ENCODE measurements at places on chromosomes 1 and 21. TPM values are rescaled to one million over a fixed set of nuclear protein-coding genes. Genes with fewer than 3 reads are reported as not detected.

Gene CYP4Z1
- not detected for total RNA-seq

GRCh38 chr1:180501865-180502360 is 464 bp downstream of the ACBD6 start:
- H3K27me3 ChIP-seq, result peaks cover 4% of the 10 kb centered on the region
- H3K4me3 ChIP-seq, result peak overlapping the region; percentile 94
- H3K27ac ChIP-seq, result peak overlapping the region; percentile 94
- no peak for DNase-seq
- peaks cover 15% of the 10 kb centered on the region for H3K36me3 ChIP-seq

DNA sequence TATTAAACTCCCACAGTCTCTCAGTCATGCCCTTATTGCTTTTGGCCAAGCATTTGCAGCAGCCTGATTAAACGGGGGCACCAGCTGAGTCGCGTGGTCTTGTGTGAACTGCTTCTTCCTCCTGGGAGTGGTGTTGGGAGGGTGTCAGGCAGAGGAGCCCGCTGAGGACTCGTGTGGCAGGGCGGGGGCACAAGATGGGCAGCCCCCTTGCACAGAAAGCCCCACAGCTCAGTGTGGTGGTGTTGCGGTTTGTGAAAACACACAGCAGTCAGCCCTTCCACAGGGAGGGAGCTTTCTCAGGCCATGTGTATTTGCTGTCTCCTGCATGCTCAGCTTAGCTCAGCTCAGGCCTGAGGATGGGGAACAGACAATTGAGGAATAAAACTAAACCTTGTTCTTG is 22.4 kb downstream of the PEX14 start:
- no peak overlapping the region for H3K4me3 ChIP-seq
- peaks cover 56% of the 10 kb centered on the region for H3K4me1 ChIP-seq
- H3K36me3 ChIP-seq, result peaks cover 8% of the 10 kb centered on the region
- no peak for DNase-seq
- H3K27ac ChIP-seq, result no peak overlapping the region
- H3K27me3 ChIP-seq, result no peaks in the 10 kb centered on the region

GRCh38 chr21:41447356-41447755 is 21.3 kb downstream of the MX1 start:
- no peak for DNase-seq
- H3K4me1 ChIP-seq, result peaks cover 27% of the 10 kb centered on the region
- H3K4me3 ChIP-seq, result no peak overlapping the region
- no peak overlapping the region for H3K27ac ChIP-seq

DNA sequence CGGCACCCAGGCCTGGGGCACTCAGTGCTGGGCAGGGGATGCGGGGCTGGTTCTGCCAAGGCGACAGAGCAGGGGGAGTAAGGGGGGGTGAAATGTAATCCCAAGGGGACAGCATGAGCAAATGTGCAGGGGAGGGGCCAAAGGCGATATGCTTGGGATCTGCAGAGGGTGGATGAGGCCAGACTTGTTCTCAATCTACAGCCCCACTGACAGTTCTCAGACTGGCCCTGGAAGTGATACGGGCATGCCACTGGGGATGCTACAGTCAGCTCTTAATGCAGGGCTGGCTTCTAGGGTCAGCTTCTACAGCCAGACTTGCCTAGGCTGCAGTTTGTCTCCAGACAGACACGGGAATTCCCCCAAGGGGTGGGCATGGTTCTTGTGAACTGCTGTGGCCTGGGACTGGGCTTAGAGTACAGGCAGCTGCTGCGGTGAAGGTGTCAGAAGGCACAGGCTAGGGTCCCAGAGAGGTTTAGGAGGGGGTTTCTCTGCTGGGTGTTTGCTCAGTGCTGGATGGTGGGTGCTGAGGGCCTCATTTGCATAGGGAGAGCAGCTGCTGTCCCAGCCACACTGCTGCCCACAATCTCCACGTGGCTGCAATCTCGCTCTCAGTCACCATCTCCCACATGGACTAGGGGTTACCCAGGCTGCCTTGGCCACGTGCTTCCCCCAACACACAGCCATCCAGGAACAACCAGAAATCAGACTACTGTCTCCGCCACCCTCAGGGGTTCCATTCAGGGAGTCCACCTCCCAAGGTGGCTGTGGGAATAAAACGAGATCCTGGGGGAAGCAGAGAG is 190.1 kb downstream of the HIVEP3 start:
- H3K27ac ChIP-seq, result no peak overlapping the region
- peak; percentile 62 for DNase-seq
- H3K4me1 ChIP-seq, result peaks cover 42% of the 10 kb centered on the region
- H3K36me3 ChIP-seq, result no peaks in the 10 kb centered on the region
